ENCODE measurements at places on chromosomes 6 and 20.

DNA sequence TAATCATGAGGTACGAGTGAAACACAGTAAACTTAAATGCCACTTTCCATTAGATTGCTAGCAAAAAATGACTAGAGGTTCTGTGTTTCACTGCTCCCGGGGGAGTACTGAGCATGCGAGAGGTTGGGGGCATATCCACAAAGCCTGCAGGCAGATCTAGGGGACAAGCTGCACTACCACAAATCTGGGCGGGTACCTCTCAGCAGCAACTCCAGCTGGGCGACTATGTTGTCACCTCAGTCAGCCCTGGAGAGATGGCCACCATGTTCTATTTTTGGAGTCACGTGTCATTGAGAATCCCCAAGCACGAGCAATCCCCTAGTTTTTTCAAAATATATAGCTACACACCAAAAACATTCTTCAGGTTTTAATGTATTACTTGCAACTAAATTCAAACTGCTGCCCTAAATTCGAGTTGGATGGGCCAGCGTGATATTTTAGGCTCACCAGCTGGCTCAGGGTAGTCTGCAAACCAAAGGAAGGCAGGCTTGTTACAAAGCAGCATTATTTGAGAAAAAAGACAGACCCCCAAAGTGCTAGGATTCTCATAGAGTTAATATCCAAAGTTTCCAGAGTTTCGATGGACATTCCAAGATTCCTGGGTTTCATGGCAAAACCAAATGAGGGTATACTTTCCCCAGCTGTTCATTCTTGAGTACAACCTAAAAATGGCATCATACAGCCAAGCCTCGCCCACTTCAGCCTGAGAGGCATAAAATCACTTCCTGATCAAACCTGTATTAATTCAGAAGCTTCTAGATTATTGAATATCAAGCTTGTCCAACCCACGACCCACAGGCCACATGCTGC is 24.1 kb upstream of the MYLIP start:
- DNase-seq = no peak

DNA sequence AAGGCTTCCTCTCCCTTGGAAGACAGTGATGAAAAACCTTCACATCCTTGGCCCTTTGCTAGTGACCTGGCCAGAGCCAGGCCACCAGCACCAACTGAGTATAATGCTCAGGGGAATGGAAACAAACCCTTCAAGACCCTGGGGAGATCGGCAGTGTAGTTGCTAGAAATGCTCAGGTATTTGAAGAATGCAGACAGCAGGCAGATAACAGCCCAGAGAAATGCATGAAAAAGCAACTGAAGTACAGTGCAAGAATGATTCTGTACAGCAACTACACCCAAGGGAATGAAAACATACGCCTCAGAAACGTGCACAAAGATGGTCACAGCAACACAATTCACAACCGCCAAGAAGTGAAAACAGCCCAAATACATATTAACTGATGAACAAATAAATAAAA is 41.1 kb downstream of the PPP1R3G start:
- DNase-seq = peak; percentile 82

GRCh38 chr6:33620158-33620855 is 815 bp upstream of the ITPR3 start:
- DNase-seq = no peak

DNA sequence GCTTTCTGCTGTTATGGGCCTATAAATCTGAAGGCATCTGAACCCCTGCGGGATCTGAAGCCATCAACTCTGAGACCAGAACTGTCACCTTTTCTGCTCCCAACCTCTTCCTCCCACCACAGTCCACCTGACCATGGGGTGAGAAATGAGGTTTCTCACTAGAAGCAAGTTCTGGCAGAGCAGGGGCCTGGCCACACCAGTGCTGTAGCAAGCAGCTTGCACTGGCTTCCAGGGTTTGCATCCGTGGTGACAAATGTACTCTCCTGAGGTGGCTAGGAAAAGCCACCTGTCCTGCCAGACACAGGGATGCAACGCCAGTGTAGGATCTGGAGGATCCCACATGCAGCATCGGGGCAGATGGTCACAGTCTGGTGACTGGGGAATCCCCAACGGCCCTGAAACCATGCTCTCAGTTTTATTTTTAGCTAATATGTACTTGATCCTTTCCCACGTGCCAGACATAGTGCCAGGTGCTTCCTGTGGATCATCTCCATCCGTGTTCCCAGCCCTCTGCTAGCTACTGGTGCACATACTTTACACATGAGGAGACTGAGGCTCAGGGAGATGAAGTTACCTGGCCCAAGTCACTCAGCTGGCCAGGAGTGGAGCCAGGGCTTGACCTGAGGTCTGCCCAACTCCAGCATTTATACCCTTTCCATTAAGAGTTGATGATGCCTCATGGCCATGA is 122.1 kb upstream of the SPACA1 start:
- no peak for DNase-seq

DNA sequence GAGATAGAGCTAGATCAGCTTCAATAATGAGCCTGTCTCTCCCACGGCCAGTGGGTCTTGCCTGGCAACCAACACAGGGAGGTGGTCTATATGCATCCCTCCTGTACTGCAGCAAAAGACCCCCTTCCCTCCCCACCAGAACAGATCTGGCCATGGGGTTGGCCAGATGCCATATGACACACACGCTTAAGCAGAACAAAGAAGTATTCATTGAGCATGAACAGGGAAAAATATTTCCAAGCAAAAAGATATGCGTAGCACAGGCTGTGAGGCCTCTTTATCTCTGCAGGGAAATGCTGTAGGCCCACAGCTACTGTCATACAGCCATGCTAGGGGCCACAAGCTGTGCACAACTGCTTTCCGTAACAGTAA is 73.4 kb upstream of the NRSN1 start:
- no peak for DNase-seq

- no peak for DNase-seq
Observed at GRCh38 chr6:51554029-51554428, 533.4 kb downstream of the PKHD1 start.

- DNase-seq = no peak
Observed at GRCh38 chr6:110703010-110703905, 112.0 kb downstream of the CDK19 start.

DNA sequence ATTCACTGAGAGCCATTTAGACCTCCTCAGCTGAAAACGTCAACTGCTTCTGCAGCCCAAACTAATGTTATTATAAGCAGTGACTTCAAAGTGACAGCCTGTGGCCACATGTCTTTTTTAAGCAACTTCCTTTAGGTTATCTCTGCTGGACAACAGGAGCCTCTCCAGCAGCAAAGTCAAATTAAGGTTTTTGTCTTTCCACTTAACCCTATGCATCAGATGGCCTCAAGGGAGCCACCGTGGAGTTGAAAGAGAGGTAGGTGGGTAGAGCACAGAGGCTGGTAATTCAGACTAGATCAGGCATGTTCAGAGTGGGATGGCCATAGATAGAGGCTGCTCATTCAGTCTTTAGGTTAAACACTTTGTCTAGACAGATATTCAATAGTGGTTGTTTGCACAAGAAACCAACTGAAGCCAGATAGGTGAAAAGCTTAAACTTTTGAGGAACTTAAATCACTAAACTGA is 300.6 kb upstream of the ECI2 start:
- peak; percentile 62 for DNase-seq

- DNase-seq = no peak
Observed at GRCh38 chr20:50861012-50861411, 66.2 kb downstream of the BCAS4 start.

GRCh38 chr6:37559050-37559449 is 59.4 kb upstream of the CCDC167 start:
- DNase-seq = no peak

- no peak for DNase-seq
Observed at GRCh38 chr6:24909241-24910216, 26.2 kb downstream of the RIPOR2 start.

GRCh38 chr6:134719286-134719685 is 230.6 kb downstream of the ALDH8A1 start:
- no peak for DNase-seq

DNA sequence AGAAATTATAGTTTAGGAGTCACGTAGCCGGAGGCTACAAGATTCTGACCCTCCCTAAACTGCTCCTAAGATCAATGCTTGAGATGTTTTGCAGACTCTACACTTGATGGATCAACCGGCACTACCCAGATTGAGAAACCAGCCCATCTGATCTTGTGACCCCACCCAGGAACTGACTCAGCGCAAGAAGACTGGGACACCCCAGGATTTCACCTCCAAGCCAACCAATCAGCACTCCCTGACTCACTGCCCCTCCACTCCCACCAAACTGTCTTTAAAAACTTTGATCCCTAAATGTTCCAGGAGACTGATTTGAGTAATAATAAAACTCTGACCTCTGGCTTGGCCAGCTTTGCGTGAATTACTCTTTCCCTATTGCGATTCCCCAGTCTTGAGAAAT is 99.8 kb downstream of the OPRM1 start:
- no peak for DNase-seq

GRCh38 chr6:47004463-47004862 is 37.7 kb downstream of the ADGRF1 start:
- DNase-seq = peak; percentile 31

- DNase-seq = peak; percentile 88
Observed at GRCh38 chr20:52454660-52455059, 263.1 kb upstream of the ZFP64 start.
